ENCODE measurements at places on chromosomes 3 and 15. TPM values are rescaled to one million over a fixed set of nuclear protein-coding genes. Genes with fewer than 3 reads are reported as not detected.

GRCh38 chr3:195540511-195540910 lies 2.6 kb downstream of the PPP1R2 start:
- H3K36me3 ChIP-seq, result no peaks in the 10 kb centered on the region
- H3K4me1 ChIP-seq, result peaks cover 57% of the 10 kb centered on the region
- no peak overlapping the region for H3K27ac ChIP-seq
- H3K4me3 ChIP-seq, result no peak overlapping the region
- no peaks in the 10 kb centered on the region for H3K27me3 ChIP-seq
- no peak for DNase-seq

The LSAMP gene
- 1.7 TPM for total RNA-seq

DNA sequence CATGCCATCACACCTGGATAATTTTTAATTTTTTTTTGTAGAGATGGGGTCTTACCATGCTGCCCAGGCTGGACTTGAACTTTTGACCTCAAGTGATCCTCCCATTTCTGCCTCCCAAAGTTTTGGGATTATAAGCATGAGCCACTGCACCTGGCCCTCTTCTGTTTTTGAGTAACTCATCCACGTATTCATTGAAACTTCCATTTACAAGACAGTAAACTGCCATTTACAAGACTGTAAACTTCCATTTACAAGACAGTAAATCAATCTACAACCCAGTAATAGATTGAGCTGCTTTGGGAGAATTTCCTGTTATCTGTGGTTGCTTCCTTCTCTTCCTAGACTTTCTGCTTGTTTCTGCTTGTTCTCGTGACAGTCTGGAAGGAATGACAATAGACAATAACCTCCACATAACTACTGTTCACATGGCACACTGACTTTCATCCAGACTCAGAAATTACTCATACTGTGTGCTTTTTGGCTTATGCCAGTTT lies 114.7 kb upstream of the CCNL1 start:
- no peaks in the 10 kb centered on the region for H3K36me3 ChIP-seq
- DNase-seq, result no peak
- no peak overlapping the region for H3K4me3 ChIP-seq
- no peaks in the 10 kb centered on the region for H3K4me1 ChIP-seq

- no peaks in the 10 kb centered on the region for H3K27me3 ChIP-seq
- no peak overlapping the region for H3K27ac ChIP-seq
- no peak overlapping the region for H3K4me3 ChIP-seq
- no peaks in the 10 kb centered on the region for H3K4me1 ChIP-seq
- H3K36me3 ChIP-seq, result no peaks in the 10 kb centered on the region
Measured at GRCh38 chr3:185527364-185527763, 25.0 kb downstream of the LIPH start.

- H3K27me3 ChIP-seq, result no peaks in the 10 kb centered on the region
- no peak overlapping the region for H3K27ac ChIP-seq
- no peak for DNase-seq
- H3K4me1 ChIP-seq, result no peaks in the 10 kb centered on the region
Measured at GRCh38 chr3:13198264-13198879, 125.1 kb upstream of the IQSEC1 start.

The SPSB4 gene
- total RNA-seq, result 1.8 TPM

DNA sequence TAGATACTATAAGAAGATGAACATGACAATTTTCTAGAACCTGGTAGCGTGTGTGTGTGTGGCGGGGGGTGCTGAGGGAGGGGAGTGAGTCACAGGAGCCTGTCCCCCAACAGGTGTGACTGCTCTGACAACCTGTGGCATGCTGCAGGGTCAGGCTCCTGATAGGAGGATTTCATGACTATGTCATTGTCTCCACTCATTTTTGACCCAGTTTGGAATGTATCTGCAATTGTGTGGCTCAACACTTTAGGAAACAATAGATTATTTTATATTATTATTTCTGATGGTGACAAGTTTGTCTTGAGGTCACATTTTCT lies 9.3 kb upstream of the VILL start:
- H3K4me3 ChIP-seq, result no peak overlapping the region
- no peak overlapping the region for H3K27ac ChIP-seq
- no peak for DNase-seq
- no peaks in the 10 kb centered on the region for H3K27me3 ChIP-seq

Measured in right atrium auricular region (tissue), 2 donors.